ENCODE measurements at places on chromosomes 12 and 14. TPM values are rescaled to one million over a fixed set of nuclear protein-coding genes. Genes with fewer than 3 reads are reported as not detected.
A peak's percentile ranks its signal among the peaks of the same experiment; 100 is the strongest.

FAM90A1 gene
- total RNA-seq: not detected

DNA sequence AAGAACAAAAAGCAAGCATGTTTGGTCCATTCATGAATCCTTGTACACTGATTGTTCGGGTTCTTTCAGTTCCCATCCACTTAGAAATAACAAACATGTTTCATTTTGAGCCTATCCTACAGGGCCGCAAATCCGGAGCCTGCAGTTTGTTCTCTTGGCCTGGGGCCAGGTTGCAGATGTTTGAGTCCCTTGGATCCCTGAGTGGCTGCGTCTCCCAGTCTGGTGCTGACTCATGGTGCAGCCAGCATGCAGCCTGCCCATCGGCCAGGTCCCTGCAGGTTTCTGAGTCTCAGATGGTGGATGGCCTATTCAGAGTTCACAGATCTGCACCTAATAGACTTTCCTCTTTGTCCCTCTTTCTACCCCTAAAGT lies 1.9 kb upstream of the DYNC1H1 start:
- peaks cover 18% of the 10 kb centered on the region for H3K4me1 ChIP-seq
- no peak overlapping the region for H3K4me3 ChIP-seq
- no peaks in the 10 kb centered on the region for H3K27me3 ChIP-seq
- H3K36me3 ChIP-seq: no peaks in the 10 kb centered on the region
- no peak overlapping the region for H3K27ac ChIP-seq
- no peak for DNase-seq

KCNC2 gene
- not detected for total RNA-seq

DNA sequence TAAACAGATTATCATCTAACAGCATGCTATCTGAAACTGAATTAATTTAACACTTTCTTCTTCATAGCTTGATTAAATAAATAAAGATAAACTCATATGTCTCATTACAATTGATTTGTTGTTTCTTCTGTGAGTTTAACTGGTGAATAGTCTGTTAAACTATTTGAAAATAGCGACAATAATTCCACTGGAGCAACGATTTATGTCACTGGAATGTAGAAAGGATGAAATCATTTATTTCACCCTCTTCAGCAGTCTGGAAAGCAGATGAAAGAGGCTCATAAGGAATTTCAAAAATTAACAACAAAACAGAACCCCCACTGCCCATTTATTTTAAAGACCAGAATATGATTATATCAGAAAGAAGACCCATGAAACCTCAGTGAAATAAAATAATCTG lies 1165.1 kb upstream of the USP15 start:
- H3K4me3 ChIP-seq: no peak overlapping the region
- H3K36me3 ChIP-seq: no peaks in the 10 kb centered on the region
- H3K4me1 ChIP-seq: no peaks in the 10 kb centered on the region
- H3K27me3 ChIP-seq: no peaks in the 10 kb centered on the region
- no peak for DNase-seq

DNA sequence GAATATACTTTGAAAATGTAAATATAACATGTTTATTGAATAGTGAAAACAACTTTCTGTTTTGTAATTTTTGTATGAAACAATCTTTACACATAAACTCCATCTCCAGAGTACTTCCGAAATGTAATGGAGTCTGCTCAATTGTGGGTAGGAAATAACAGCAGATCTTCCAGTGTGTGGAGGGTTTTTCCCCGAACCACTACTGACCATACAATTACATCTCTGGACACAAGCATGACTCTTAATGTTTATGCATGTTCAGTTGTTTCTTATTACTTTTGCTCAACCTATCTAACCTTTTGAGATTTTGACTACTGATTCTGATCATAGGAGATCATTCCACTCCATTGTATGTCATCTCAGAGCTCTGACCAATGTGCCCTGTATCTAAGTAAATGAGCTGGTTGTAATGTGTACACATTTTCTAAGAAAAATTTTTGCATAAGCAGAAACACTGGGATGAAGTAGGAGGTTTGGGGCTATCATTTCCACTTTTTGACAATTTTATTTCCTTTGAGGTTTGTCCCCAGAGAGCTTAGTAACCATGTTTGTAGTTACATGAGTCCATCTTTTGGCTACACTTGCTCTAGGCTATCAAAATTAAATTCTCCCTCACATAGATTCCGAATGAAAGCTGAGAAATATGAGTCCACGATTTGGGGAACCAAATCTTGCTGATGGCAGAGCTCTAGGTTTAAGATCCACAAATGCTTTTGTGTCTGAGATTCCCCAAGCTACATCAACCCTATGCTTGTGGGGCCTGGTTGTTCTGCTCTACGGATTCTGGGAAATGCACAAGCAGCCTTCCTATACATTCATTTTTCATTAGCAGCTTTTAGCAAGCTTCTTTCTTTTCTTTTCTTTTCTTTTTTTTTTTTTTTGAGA lies 21.4 kb upstream of the CLEC4D start:
- H3K4me1 ChIP-seq: peaks cover 3% of the 10 kb centered on the region
- H3K27me3 ChIP-seq: peaks cover 2% of the 10 kb centered on the region
- H3K4me3 ChIP-seq: no peak overlapping the region
- no peaks in the 10 kb centered on the region for H3K36me3 ChIP-seq
- no peak for DNase-seq

TAS2R20 gene
- 2.4 TPM for total RNA-seq

ADAMTS20 gene
- total RNA-seq: not detected

DNA sequence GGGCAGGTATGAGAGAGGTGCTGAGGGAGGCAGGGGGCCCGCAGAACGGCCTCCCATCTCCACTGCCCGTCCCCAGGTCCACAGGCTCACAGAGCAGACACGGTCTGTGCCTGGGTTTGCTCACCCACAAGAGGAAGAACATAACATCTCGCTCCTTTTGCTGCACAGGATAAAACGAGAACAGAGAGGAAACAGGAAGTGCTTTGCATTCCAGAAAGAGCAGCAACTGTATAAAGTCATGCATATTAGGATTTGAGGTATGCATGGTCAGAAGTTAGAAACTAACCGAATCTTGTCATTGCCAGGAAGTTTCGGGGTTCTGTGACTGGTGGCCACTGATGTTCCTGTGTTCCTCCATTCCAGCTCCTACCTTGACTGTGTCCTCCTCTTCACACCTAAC lies 25.0 kb downstream of the NTF3 start:
- H3K4me3 ChIP-seq: no peak overlapping the region
- no peaks in the 10 kb centered on the region for H3K36me3 ChIP-seq
- no peak overlapping the region for H3K27ac ChIP-seq
- H3K4me1 ChIP-seq: peaks cover 3% of the 10 kb centered on the region
- no peak for DNase-seq
- H3K27me3 ChIP-seq: no peaks in the 10 kb centered on the region

SIVA1 gene
- total RNA-seq: 59.7 TPM

GRCh38 chr12:54030442-54030801 lies 2.2 kb downstream of the HOXC6 start:
- H3K27ac ChIP-seq: no peak overlapping the region
- peaks cover 86% of the 10 kb centered on the region for H3K27me3 ChIP-seq
- H3K4me3 ChIP-seq: no peak overlapping the region
- no peak for DNase-seq
- peaks cover 29% of the 10 kb centered on the region for H3K4me1 ChIP-seq
- no peaks in the 10 kb centered on the region for H3K36me3 ChIP-seq

DNA sequence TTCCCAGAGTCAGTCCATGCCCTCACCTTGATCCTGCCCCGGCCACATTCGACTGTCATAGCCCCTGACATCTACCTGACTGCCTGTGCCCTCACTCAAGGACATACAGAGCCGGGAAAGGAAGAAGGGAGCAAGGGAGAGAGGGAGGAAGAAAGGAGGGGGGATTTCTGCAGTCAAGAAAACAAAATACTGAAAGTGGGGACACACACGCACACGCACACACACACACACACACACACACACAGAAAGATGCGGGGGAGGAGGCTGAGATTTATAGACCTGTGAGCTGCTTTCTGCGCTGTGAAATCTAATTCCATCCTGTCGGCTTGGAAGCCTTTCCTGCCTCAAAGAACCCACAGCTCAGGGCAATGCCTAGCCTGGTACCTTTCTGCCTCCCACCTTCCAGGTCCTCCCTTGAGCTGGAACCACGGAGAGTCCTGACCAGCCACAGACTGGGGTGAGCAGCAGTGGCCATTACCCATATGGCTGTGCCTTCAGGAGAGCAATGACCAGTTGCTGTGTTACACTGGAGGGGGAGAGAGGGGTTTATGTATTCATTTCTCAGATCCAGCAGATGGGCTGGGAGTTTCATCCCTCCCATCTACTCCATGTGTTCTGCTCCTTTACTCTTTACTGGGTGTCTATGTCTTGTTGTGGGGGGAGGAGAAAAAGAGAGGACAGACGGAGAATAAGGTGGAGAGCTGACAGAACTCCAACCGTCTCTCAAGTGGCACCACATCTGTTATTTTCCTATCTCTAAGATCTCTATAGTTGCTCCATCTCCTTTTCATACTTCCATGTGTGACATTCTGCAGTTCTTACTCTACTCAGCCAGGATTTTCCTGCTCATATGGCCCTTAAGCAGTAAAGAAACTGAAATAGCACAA lies 12.9 kb downstream of the C14orf93 start:
- H3K27me3 ChIP-seq: no peaks in the 10 kb centered on the region
- H3K36me3 ChIP-seq: peaks cover 16% of the 10 kb centered on the region
- DNase-seq: no peak
- H3K27ac ChIP-seq: no peak overlapping the region
- H3K4me1 ChIP-seq: no peaks in the 10 kb centered on the region
- H3K4me3 ChIP-seq: no peak overlapping the region

DNA sequence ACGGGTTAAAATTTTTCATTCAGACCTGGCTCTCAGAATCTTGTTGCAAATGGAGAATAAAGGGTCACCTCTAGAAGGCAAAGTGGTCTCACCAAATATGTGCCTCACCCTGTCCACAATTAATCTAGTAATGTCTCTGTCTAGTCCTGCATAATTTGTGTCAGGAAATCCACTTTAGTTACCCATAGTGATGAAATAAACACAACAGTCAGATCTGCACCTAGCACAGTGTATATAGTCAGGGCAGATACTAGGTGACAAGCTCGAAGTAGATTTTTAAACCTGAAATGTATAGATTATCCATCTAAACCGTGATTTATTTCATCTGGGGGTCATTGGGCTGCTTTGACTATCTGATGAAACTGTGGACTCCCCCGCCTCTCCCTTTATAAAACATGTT lies 15.9 kb upstream of the FLVCR2 start:
- no peaks in the 10 kb centered on the region for H3K36me3 ChIP-seq
- H3K4me1 ChIP-seq: peaks cover 5% of the 10 kb centered on the region
- H3K27ac ChIP-seq: no peak overlapping the region
- no peaks in the 10 kb centered on the region for H3K27me3 ChIP-seq

DNA sequence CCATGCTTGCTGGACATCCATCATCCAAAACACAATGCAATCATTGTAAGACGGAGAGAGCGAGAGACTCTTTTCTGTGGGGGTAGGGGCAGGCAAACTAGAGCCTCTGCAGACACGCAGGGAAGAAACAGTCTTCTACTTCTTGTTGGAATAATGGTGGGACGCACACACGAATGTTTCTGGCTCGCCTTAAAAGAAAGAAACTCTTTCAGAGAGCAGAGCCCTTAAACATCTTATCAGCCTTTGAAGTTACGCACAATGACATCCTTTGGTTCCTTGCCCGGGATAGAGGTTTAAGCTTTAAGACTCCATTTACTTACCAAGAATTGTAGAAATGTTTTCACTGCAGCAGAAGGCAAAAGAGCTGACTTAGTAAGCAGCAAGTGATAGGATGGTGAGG lies 133.8 kb upstream of the FOXN3 start:
- H3K4me3 ChIP-seq: no peak overlapping the region
- H3K27ac ChIP-seq: no peak overlapping the region
- peaks cover 10% of the 10 kb centered on the region for H3K36me3 ChIP-seq
- H3K27me3 ChIP-seq: no peaks in the 10 kb centered on the region
- no peak for DNase-seq

- no peak for DNase-seq
- H3K36me3 ChIP-seq: no peaks in the 10 kb centered on the region
- H3K4me1 ChIP-seq: peaks cover 40% of the 10 kb centered on the region
- H3K4me3 ChIP-seq: no peak overlapping the region
- H3K27me3 ChIP-seq: no peaks in the 10 kb centered on the region
- peak overlapping the region; percentile 80 for H3K27ac ChIP-seq
These were observed 149.4 kb upstream of the PLEKHG7 start for GRCh38 chr12:92553389-92553788.

GRCh38 chr14:100896369-100897060 lies 7.0 kb downstream of the RTL1 start:
- H3K27me3 ChIP-seq: peaks cover 5% of the 10 kb centered on the region
- no peak overlapping the region for H3K4me3 ChIP-seq
- H3K4me1 ChIP-seq: no peaks in the 10 kb centered on the region
- H3K36me3 ChIP-seq: no peaks in the 10 kb centered on the region
- no peak overlapping the region for H3K27ac ChIP-seq
- DNase-seq: no peak

FAIM2 gene
- 0.09 TPM for total RNA-seq

DNA sequence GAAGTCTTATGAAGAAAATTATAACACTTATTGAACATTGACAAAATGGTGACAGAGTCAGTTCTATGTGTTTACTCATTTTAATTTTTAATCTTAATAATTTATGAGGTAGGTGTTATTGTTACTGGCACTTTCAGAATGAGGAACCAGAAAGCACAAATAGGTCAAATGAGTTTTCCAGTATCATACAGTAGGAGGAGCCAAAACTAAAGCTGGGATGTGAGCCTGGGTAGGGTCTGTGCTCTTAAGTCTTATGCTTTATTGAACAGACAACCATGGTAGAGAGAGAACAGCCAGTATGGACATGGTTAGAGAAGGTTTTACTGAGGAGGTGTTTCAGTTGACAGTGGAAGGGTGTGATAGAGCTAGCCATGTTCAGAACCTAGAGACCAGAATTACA lies 775.7 kb downstream of the TMTC2 start:
- DNase-seq: no peak
- H3K27ac ChIP-seq: no peak overlapping the region
- H3K27me3 ChIP-seq: no peaks in the 10 kb centered on the region
- H3K36me3 ChIP-seq: no peaks in the 10 kb centered on the region
- no peaks in the 10 kb centered on the region for H3K4me1 ChIP-seq

- H3K36me3 ChIP-seq: peaks cover 6% of the 10 kb centered on the region
- H3K27me3 ChIP-seq: no peaks in the 10 kb centered on the region
- no peak for DNase-seq
- H3K27ac ChIP-seq: peak overlapping the region; percentile 80
- peaks cover 89% of the 10 kb centered on the region for H3K4me1 ChIP-seq
These were observed 53.7 kb downstream of the CCDC88C start for GRCh38 chr14:91363776-91364523.

DNA sequence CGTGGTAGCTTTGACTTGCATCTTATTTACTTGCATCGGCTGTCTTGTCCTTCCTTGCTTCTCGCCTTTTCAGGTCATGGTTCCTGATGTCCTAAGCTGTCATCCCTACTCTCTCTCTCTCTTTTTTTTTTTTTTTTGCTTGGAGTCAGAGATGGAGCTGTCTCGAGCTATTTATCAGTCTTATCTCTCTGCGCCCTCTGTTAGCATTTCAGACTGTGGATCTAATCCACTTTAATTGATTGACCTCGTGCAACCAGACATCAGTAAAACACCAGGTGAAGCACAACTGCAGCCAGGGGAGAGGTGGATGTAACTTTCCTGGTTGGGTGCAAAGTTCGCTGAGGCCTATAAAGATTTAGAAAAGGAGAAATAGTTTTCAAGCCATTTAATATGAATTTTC lies 554.8 kb downstream of the DIO2 start:
- DNase-seq: no peak
- no peaks in the 10 kb centered on the region for H3K36me3 ChIP-seq
- H3K27me3 ChIP-seq: no peaks in the 10 kb centered on the region
- H3K4me1 ChIP-seq: no peaks in the 10 kb centered on the region
- H3K4me3 ChIP-seq: no peak overlapping the region
- H3K27ac ChIP-seq: no peak overlapping the region

KRT72 gene
- 21.9 TPM for total RNA-seq

KLHDC1 gene
- 7.0 TPM for total RNA-seq

GRCh38 chr14:95692109-95692508 lies 5.9 kb downstream of the TCL1B start:
- DNase-seq: no peak
- H3K4me1 ChIP-seq: no peaks in the 10 kb centered on the region
- no peak overlapping the region for H3K4me3 ChIP-seq
- no peaks in the 10 kb centered on the region for H3K36me3 ChIP-seq
- H3K27me3 ChIP-seq: no peaks in the 10 kb centered on the region

FOXA1 gene
- total RNA-seq: not detected

SMOC1 gene
- total RNA-seq: not detected

Data from natural killer cell (primary cell).